CD8-positive, alpha-beta memory T cell (primary cell): ENCODE measurements at places on chromosomes 1 and 21.

DNA sequence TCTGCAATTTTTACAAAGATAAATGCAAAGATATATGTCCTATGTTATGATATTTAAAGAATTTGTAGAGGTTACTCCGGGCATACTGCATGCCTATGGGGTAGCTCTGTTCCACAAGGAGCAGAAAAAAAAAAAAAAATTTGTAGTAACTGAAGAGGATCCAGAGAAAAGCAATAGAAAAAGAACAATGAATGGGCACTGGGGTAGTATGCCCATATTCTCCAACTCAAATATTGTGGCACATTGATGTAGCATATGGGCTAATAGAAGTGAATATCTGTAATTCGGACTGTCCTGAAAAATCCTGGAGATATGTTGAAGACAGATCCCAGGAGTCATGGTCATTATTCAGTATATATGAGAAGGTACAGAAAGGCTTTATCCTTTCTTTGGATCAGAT lies 1.1 kb upstream of the AKIRIN1 start:
- no peak for DNase-seq

DNA sequence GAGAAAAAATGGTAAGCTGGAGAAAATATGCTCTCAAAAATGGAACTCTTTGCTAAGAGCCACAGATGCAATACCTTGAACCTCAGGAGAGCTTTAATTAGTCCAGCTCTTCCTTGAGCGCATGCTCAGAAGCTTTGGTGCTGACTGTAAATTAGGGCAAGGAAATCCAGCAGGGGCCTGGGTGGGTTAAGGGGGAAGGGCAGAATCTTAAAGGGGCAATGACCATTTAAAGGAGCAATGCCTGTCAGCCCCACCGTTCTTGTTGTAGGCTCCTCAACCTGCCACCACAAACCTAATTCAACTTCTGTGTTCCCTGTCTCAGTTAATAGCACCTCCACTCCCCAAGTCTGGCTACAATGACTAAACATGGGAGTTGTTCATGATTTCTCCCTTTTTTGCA lies 6.8 kb upstream of the SLC22A15 start:
- DNase-seq, result no peak

DNA sequence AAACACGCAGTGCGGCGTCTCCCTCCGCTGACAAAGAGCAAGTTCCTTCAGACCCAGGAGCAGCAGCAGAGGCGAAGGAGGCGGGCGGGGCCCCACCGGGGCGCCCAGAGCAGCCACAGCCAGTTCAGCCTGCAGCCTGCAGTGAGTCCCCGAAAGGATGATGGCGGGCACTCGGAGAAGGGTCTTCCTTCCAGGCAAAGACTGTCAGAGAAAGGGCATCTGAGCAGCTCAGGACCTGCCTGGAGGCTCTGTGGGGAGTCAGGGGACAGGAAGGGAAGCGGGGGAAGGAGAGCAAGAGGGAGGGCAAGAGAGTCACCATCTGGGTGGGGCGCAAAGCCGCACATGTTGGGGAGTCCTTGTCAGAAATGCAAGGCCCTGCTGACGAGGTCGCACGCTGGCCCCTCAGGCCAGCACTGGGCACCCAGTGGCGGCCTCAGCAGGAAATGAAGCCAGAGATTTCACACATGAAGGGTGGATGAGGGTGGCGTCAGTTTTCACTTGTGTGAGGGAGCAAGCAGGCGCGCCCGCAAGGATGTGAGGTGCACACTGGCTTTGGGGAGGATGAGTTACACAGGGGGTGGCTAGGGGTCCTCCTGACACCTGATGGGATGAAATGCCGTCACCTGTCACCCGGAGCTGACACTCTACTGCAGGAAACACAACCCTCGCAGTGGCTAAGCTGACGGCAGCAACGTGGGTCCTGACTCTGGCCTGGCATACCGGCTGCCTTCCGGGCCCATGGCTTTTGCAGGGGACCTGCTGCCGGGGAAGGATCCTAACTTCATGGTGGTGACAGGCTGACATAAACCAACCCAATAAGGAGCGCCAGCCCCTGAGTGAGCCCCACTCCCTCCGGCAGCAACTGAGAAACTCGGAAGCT lies 6.6 kb downstream of the LRRC47 start:
- DNase-seq, result no peak

DNA sequence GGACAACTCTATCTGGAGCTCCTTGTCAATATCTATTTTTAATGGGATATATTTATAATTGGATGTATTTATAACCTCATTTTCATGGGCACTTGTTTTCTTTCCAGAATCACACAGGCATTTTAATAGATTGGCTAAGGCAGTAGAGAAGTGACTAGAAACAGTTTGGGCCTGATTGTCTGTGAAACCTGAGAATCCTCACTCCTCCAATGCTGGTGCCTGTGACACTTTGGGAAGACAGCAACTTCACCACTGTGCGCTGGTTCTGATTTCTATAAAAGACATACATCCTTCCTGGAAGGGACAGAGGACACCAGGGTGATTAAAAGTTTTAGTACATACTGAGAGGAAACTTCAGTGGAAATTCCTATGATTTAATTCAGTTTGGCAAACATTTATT lies 39.6 kb upstream of the RXRG start:
- DNase-seq, result no peak

GRCh38 chr21:33444499-33444898 lies 35.3 kb downstream of the TMEM50B start:
- no peak for DNase-seq

DNA sequence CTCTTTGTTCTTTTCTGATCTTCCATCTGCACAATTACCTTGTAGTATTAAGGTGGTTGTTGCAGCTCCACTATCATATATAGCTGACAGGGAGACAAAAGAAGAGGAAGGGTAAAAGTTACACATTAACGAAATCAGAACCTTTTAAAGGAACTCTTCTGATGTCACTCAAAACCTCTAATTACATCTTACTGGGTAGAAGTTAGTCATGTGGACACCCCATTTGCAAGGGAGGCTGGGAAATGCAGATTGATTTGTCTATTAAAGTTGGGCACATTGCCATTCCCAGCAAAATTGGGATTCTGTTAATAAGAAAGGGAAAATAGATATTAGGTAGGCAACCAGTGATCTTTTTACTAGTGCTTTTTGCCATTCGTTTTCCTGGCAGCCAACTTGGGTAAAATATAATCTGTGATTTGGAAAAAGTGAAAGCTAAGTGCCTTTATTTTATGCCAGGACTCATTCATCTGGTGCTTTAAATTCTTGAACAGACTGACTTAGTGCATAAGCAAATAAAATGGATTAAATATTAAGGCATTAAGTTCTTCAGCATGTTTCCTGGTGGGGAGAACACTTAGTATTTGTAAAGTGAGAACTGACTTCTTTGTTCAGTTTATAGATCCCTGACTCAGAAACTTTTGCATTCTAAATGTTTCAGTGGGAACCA lies 71.3 kb downstream of the DNM3 start:
- DNase-seq, result no peak

DNA sequence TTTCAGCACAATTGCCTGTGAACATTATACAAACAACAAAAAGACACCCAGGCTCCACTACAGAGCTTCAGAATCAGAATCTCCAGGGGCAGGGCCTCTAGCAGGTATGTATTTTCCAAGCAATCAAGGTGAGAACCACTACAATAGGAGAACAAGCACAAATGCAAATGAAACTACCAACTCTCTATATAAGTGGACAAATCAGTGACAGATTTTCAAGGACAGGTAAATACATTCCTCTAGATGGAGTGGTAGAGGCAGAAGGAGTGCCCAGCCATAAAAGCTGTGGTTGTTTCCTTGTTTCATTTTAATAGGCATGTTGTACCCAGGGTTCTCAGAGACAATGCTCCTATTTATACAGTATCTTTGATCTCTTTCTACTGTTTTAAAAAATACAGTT lies 20.1 kb upstream of the CCDC17 start:
- DNase-seq, result no peak

GRCh38 chr1:54125386-54126070 lies 27.3 kb downstream of the CDCP2 start:
- DNase-seq, result no peak

- no peak for DNase-seq
Observed at GRCh38 chr1:116990612-116991151, 10.9 kb upstream of the CD101 start.

GRCh38 chr1:224182057-224182865 lies 779 bp upstream of the DEGS1 start:
- peak; percentile 24 for DNase-seq
